Ovary (tissue), 10 donors: ENCODE measurements at places on chromosomes 6 and 20. TPM values are rescaled to one million over a fixed set of nuclear protein-coding genes. Genes with fewer than 3 reads are reported as not detected.

The PFDN6 gene
- 9.8 TPM for total RNA-seq

GRCh38 chr6:74973591-74973990 lies 232.3 kb downstream of the COL12A1 start:
- no peak for DNase-seq
- H3K4me1 ChIP-seq = no peaks in the 10 kb centered on the region
- H3K4me3 ChIP-seq = no peak overlapping the region
- H3K27ac ChIP-seq = no peak overlapping the region
- H3K36me3 ChIP-seq = no peaks in the 10 kb centered on the region

GRCh38 chr6:41715795-41716515 lies 19.5 kb downstream of the TFEB start:
- no peaks in the 10 kb centered on the region for H3K36me3 ChIP-seq
- H3K27me3 ChIP-seq = no peaks in the 10 kb centered on the region
- no peak overlapping the region for H3K4me3 ChIP-seq
- no peak overlapping the region for H3K27ac ChIP-seq
- peaks cover 1% of the 10 kb centered on the region for H3K4me1 ChIP-seq

- H3K4me1 ChIP-seq = peaks cover 1% of the 10 kb centered on the region
- H3K4me3 ChIP-seq = peak overlapping the region; percentile 58
- no peaks in the 10 kb centered on the region for H3K36me3 ChIP-seq
- peak overlapping the region; percentile 59 for H3K27ac ChIP-seq
- no peaks in the 10 kb centered on the region for H3K27me3 ChIP-seq
Measured at GRCh38 chr6:56953597-56954402, 1.1 kb upstream of the BEND6 start.

GRCh38 chr6:1382883-1383728 lies 6.3 kb upstream of the FOXF2 start:
- no peak overlapping the region for H3K27ac ChIP-seq
- peaks cover 7% of the 10 kb centered on the region for H3K27me3 ChIP-seq
- H3K4me3 ChIP-seq = no peak overlapping the region
- no peak for DNase-seq
- no peaks in the 10 kb centered on the region for H3K36me3 ChIP-seq
